ENCODE measurements at places on chromosomes 11 and 22.

- DNase-seq: no peak
These were observed 11.9 kb downstream of the CLPB start for GRCh38 chr11:72422414-72422813.

DNA sequence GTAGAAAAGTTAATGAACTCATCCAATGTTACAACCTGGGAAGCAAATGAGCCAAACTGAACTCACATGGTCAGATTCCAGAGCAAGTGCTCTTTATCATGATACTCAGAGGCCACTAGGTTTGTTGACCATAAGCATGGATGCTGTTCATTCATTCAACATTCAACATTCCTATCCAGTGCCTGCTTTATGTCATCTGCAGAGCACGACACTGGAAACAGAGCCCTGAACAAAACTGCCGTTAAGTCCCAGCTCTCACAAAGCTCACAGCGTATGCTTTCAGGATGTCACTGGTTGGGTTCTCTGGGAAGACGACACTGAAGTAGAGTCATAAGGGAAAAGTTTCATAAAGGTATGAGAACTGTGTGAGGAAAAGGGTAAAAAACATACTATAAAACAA lies 105.8 kb upstream of the TRIM77 start:
- no peak for DNase-seq

- DNase-seq: no peak
These were observed 63.1 kb downstream of the CWC15 start for GRCh38 chr11:94910270-94910669.

DNA sequence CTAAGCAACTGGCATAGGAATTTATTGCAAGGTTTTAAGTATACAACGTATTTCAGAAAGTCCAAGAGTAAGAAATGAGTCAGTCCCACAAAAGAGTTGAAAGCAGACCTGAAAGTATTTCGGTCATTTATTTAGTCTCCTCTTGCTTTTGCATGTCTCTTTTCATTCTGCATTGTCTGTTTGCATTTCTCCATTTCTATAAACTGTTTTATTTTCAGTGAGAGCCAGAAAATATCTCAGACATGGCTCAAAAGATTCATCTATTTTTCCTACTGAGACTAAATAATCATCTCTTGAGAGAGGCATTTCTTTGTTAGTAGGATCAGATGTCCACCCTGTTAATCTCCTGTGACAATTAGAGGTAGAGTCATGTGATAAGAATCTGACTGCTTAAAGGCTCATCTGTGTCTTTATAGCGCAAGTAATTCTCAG lies 219.1 kb upstream of the CCDC179 start:
- no peak for DNase-seq

DNA sequence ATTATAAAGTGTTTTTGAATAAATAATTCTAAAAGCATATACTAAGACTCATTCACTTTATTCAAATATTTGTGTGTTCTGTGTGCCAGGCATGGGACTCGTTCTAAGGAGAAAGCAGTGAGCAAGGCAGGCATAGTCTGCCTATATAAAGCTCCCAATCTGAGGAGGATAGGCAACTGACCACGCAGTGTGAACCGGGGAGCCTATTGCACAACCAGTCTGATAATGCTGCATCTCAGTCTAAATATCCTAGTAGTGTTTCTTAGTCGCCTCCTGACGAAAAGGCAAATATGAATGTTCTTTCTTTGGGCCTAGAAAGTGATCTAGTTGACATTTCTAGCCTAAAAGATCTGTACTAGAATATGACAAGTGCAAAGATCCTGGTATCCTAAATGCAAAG lies 98.3 kb downstream of the C11orf65 start:
- no peak for DNase-seq

GRCh38 chr11:112238041-112238440 lies 11.8 kb downstream of the PTS start:
- no peak for DNase-seq

DNA sequence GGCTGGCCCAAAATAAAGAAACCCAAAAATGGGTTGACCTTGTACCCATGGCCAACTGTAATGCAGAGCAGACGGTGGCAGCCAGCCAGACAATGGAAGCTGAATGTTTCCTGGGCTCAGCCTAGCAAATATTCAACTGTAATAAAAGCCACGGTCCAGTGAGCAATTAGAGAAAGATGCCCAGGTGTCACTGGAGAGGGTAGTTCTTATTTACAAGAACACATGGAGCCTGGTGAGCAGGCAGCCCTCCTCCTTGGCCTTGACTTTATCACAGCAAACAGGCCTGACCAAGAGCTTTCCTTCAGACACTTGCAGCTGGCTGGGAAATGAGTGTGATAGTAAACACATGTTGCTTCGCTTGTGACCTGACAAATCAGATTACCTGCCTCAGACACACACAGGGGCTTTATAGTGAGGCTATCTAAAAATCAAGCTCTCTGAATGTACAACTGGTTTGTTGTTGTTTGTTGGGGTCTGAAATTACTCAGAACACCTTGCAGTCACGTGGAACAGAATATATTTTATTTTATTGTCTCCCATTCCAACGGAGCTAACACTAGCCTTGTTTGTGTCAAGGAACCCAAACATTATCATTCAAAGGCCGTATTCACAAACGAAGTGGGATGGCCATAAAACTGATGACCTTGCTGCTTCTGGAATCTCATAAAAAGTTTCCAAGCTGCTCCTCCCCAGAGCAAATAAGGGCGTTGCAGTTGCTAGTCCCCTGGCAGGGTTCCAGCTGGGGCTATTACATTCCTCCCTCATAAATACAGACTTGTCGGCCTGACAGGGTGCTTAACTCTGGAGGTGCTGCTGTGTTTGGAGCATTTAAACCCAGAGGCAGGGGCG lies 161.1 kb downstream of the BBOX1 start:
- DNase-seq: no peak

DNA sequence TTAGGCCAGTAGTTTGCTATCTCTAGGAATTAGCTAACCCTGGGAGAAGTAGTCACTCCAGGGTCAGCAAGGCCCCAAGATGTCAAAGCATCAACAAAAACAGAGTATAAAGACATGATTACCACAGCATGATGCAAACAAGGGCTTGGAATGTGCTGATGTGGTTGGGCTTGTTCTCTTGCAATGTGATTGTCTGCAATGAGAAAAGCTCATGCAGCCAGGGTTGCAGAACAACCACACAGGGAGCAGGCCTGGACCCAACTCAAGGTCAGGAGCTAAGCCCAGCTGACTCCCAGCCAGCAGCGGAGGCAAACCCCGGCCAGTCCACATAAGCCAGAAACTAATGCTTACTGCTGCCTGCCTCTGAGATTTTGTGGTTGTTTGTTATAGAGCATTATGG lies 132.4 kb upstream of the ZC3H12C start:
- no peak for DNase-seq

- no peak for DNase-seq
These were observed 252.0 kb downstream of the CTTN start for GRCh38 chr11:70650075-70650909.

- no peak for DNase-seq
These were observed 14.8 kb upstream of the PICK1 start for GRCh38 chr22:38042488-38042790.

DNA sequence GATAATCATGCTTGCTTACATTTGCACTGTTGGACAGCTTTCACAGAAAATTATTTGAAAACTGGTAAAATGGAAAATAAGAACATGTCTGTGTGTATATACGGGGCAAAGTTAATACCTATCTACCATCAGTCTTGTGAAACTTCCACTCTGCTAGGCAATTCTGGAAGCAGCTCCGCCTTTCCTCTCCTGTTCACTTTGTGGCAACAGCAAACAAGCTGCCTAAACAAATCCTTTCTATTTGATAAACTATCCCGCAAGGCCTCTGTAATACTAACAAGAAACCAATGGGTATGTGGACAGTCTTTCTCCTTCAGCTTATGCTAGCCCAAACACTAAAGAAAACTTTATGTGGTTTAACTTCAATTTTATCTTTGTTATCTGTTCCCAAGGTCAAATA lies 39.2 kb upstream of the RAPSN start:
- DNase-seq: no peak

DNA sequence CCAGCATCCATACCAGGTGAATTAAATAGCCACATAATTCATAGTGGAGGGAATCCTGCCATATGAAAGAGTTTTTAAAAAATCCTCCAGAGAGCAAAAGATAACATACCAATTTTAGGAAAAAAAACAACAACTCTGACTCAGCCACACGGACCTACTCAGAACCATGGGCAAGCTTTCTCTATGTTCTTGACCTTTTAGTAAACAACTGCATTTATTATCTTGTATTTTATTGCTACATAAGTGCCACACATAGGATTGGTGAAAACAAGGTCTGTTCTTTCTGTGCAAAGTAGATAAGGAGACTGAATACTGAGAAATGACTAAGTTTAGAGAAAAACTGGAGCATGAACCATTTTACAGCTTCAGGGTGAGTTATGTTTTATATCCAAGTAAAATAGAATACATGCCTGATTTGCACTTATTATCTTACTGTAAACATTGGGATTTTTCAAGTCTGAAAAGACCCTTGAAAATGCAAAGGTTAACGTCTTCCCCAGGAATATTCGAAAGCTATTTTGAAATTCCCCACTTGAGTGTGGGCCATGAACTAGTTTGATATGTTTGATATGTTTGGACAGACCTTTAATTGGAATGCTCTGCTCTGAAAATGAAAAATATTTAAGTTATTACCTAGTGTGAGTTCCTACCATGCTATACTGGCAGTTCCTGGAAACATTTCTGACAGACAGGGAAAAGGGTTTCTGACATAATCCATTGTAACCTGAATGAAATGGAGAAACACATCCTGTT lies 89.5 kb upstream of the DDI1 start:
- DNase-seq: no peak

GRCh38 chr22:44108076-44108475 lies 72.6 kb upstream of the PARVG start:
- no peak for DNase-seq

DNA sequence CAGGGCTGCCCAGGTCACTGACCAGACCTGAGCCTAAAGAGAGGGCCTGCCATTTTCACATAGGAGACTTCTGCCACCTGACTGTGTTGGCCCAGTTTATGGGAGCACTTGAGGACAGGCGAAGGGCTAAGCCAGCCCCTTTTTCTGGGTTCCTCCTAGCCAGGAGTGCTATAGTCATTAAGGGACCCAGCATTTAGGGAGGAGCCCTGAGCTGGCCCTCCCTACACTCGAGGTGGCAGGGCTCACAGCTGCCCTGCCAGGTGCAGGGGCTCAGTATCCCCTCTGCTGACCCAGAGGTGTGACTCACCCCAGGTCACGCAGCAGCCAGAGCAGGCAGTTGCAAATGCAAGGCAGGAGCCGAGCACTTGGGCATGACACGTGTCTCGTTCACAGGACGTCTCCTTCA lies 86.3 kb upstream of the CRYBB3 start:
- DNase-seq: no peak

- no peak for DNase-seq
These were observed 29.9 kb upstream of the CSNK2A3 start for GRCh38 chr11:11382858-11383532.

GRCh38 chr11:45856044-45856468 lies 8.8 kb downstream of the CRY2 start:
- no peak for DNase-seq

- DNase-seq: peak; percentile 96
These were observed 2.0 kb downstream of the HEPN1 start for GRCh38 chr11:124920870-124921609.

DNA sequence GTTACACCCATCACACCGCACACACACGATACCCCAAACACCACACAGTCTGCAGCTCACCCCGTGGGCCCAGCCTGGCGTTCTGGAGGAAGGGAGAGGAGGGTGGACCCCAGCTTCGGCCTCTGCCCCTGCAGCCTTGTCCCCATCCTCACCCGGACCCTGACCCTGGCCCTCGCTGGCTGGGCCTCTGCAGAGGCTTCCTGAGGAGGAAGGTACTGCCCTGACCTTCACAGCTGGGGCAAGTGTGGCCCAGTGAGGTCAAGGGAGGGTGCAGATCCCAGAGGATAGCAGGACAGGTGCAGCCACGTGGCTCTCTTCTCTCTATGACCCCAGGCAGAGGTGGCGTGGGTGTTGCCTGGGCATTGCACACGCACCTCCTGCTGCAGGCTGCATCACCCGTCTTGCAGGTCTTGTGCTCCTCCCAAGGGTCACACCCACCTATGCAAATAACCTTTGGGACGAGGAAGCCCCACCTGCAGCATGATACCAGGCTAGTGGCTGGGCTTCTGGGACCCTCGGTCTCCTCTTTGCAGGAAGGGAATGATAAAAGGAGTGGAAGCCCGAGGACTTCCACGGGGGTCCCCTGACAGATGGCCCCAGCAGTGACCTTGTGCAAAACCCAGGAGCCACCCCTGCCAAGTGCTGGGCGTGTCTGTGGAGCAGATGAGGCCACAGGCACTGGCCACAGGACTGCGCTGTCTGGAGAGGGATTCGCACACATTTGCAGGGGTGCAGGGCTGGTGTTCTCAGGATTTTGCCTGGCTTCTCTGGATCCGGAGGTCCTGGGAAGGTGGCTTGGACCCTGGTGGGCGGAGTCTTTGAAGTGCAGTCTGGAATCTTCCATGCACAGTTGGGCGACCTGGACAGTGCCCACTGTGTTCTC lies 1241.5 kb downstream of the BRD1 start:
- no peak for DNase-seq

DNA sequence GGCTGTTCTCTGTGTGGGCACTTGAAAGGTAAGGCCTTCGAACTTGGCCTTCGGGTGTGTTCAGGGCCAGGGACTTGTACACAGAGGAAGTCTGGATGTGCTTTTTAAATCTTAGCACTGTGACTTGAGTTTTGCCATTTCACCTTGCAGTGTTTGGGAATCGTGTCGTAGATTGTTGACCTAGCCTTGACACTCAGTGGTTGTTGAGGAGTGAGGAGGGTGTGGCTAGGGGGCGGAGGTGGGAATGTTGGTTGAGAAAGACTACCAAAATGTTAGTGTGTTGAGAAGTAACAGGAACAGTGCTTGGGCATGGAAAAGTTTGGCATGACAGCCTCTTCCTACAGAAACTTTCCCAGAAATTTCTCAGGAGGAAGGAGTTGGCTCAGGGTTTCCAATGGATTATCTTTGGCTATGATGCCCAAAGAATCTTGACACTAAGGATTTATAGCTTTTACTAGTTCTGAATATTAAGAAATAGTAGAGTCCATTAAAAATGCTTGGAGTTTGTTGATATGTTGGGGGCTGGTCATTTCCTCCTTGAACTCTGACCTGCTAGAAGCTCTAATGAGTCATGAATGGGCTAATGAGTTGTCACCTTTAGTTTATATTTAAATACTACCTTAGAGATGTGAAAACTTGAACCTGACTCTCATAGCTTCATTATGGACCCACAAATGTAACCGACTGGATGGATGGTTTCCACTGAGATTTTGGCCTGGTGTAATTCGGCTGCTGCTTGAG lies 40.6 kb downstream of the BARX2 start:
- no peak for DNase-seq

DNA sequence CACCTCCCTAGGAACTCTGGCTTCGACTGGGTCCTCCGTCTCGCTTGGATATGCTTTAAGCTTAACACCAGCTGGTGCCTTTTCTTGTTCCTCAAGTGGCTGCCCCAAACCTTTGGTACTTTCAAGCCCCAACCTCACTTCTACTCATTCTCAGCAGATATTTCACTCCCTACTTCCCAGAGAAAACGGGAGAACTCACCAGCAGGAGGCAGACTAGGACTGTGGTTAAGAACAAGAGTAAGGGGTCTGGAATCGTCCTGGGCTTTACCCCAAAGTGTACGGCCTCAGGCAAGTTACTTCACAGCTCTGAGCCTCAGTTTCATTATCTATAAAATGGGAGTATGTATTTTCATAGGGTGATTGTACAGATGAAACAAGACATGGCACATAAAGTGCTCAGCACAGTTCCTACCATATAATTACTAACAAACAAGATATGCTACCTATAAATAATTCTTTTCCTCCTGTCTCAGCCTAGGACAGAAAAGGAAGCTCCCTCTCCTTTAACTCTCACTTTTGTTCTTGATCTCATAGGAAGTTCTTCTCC lies 37.8 kb downstream of the PAMR1 start:
- DNase-seq: no peak
